ENCODE measurements at places on chromosomes 3 and 15.

DNA sequence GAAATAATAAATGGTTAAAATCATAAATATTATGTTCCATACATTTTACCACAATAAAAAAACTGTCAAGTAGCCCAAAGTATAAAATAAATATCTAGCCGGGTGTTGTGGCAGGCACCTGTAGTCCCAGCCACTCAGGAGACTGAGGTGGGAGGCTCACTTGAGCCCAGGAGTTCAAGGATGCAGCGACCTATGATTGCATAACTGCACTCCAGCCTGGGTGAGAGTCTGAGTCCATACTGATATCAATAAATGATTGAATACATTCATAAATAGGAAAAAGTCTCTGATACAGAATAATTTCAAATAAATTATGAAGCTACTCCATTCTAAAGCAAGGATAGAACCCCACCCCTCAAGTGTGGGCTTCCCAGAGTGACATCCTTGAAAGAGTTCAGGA is 68.5 kb upstream of the GATA2 start:
- DNase-seq: no peak

DNA sequence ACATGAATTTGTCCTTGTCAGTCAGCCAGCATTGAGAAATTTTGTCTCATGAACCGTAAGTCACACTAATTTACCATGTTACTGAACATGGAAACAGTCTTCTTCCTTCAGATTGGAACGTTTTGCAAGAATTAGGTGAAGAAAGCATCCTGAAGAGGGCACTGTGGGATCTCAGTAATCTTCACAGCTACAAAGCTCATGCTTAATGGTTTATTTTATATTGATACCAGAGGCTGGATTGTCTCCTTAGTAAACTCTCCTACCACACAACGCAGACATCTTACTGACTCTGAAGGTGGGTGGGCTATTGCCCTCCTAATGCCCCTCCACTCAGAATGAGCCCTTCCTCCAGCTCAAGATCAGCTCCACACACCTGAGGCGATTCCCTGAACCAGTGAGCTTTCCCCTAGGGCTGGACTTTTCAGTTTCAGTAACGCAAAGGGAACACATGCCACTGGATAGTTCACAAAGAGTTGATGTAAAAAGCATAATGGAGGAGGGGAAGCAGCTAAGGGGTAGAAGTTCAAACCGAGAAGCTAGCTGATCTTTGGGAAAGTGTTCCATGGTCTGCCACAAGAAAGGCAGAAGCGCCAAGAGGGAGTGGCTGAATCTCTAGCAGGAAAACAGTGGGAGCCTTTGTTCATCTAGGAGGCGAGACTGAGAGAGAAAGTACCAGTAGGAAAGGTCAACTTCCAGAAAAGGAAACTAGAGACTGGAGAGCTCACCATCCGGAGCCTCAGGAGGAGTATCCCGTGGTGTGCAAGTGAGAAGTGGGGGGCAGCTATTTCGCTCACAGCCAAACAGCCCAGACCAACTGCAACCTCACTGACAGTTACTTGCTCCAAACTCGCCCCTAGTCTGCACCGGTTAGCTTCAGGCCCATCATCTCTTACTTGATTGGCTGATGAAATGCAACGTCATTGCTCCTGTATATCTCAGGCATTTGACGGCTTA is at the start of gene SLC9C1:
TSS of gene SLC9C1 (minus strand) at position 849 of the 954 bp plus-strand sequence. CDS start 7,425 bp downstream, outside the sequence.
- peak; percentile 80 for DNase-seq

GRCh38 chr3:26712211-26713026 is 89.8 kb downstream of the LRRC3B start:
- DNase-seq: peak; percentile 30

DNA sequence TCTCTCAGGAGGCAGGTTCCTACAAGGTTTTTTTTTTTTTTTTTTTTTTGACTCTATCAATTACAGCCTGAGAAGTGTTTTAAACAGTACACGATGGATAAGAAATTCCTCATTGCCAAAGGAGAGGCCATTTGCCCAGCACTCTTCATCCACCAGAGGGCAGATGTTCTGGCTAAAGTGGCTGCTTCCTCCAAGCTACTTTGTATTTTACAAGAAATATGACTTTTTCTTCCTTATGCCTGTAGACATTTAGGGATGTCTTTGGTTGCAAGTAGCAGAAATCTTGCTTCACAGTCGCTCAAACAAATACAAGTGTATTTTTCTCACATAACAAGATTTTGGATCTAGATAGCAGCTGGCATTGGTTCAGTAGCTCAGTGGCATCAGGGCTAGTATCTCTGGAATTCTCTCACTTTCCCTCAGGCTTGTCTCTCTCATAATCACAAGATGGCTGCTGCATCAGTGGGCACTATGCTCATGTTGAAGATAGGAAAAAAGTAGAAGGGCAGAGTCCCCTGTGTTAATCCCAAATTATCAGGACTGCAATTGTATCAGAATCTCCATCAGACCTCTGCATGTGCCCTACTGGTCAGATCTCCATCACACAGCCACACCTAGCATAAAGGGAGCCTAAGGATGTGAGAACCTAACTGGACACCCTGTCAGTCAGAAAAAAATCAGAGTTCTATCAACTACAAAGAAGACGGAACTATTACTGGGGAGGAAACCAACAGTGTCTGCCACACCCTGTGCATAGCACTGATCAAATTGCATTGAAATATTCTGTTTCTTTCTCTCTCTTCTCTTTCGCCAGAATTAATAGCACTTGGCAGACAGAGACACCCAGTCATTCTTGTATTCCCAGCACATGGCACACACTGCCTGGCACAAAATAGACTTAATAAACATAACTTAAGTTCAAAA is 138.9 kb upstream of the COL8A1 start:
- DNase-seq: peak; percentile 74

- no peak for DNase-seq
Observed at GRCh38 chr3:23831517-23832394, 26.0 kb downstream of the UBE2E1 start.

GRCh38 chr3:39990532-39990931 is 181.1 kb downstream of the MYRIP start:
- peak; percentile 73 for DNase-seq

GRCh38 chr3:40768536-40768935 is 243.8 kb downstream of the ZNF621 start:
- peak; percentile 92 for DNase-seq

DNA sequence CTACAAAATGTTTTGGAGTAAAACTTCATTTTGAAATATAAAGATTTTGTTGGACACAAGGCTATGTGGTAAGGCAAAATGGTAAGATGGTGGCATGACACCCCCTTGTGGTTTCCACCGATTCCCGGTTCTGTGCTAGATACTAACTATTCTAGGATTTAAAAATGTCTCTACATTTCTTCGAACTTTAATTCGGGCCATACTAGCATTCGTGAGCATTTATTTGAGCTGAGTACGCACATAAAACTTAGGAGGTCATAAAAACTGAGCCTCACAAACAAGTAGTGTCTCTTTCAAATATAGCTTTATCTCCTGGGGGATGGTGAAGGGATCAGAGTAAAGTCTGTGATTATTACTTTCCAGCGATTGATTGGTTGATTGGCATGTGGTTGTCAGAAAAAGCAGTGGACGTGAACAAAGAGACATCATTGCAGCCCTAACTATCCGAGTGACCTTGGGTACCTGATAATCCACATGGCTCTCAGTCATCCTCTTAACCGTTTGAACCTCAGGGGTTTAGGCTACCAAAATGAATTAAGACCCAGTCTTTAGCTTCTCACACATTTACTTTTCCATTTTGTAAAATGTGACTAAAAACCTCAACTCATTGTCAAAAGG is 1.1 kb upstream of the ZNF639 start:
- peak; percentile 72 for DNase-seq

- DNase-seq: no peak
Observed at GRCh38 chr15:38427380-38427779, 26.5 kb upstream of the FAM98B start.

DNA sequence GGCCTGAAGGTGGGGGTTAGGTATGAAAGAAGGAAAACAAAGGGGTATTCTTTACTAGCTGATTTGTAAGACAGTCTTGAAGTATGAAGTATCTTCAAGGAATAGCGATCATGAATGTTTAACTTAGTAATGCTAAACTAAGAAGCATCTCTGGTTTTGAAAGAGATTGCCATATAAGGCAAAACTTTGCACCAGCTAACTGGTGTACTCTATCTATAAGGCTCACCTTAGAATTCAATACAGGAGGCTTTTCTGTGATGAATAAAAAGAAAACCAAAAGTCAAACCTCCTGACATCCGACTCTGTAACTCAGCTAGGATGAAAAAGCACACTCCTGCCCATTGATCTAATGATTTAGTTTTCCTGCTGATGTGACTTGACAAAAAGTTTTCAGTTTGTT is 54.7 kb downstream of the FOXP1 start:
- DNase-seq: no peak

- peak; percentile 38 for DNase-seq
Observed at GRCh38 chr15:83064859-83065258, 2.2 kb downstream of the BTBD1 start.

GRCh38 chr15:38168467-38169070 is 84.1 kb upstream of the SPRED1 start:
- DNase-seq: peak; percentile 55

DNA sequence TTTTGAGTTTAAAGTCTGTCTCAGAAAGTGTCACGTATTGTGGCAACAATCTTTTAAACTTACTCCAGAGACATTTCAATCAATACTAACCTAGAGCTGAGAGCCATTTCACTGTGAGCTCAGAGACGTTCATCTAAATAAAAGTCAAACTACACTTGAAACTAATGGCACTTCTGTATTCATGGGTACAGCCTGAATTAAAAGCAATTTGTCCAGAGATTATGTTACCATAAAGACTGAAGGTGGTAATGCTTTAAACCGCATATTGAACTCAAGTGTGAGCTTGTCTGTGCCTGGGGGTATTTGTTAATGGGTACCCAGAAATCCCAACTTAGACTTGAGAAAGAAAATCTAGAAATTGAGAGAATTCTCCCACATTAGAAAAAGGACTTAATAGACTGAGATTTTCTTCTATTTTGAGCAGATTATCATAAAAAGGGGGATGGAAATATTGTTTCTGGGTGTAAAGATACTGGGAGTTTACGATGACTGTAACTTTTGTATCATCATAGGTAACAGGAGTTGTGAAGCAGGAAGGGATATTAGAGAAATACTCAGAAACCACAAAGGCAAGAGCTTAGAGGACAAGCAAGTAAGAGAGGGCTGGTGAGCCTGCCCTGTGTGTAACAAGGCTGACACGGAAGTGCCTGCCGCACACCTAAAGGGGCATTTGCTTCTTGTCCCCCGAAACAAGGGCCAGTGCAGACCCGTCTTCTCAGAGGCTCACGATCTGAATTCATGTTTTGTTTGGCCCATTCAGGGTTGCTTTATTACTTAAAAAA is 36.9 kb downstream of the LRIG1 start:
- no peak for DNase-seq

DNA sequence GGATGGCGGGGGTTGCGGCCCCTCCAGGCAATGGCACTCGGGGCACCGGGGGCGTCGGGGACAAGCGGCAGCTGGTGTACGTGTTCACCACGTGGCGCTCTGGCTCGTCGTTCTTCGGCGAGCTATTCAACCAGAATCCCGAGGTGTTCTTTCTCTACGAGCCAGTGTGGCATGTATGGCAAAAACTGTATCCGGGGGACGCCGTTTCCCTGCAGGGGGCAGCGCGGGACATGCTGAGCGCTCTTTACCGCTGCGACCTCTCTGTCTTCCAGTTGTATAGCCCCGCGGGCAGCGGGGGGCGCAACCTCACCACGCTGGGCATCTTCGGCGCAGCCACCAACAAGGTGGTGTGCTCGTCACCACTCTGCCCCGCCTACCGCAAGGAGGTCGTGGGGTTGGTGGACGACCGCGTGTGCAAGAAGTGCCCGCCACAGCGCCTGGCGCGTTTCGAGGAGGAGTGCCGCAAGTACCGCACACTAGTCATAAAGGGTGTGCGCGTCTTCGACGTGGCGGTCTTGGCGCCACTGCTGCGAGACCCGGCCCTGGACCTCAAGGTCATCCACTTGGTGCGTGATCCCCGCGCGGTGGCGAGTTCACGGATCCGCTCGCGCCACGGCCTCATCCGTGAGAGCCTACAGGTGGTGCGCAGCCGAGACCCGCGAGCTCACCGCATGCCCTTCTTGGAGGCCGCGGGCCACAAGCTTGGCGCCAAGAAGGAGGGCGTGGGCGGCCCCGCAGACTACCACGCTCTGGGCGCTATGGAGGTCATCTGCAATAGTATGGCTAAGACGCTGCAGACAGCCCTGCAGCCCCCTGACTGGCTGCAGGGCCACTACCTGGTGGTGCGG is 1.9 kb downstream of the CHST2 start:
- DNase-seq: peak; percentile 68
